ENCODE measurements at places on chromosomes 16 and 17. TPM values are rescaled to one million over a fixed set of nuclear protein-coding genes. Genes with fewer than 3 reads are reported as not detected.
A peak's percentile ranks its signal among the peaks of the same experiment; 100 is the strongest.

DNA sequence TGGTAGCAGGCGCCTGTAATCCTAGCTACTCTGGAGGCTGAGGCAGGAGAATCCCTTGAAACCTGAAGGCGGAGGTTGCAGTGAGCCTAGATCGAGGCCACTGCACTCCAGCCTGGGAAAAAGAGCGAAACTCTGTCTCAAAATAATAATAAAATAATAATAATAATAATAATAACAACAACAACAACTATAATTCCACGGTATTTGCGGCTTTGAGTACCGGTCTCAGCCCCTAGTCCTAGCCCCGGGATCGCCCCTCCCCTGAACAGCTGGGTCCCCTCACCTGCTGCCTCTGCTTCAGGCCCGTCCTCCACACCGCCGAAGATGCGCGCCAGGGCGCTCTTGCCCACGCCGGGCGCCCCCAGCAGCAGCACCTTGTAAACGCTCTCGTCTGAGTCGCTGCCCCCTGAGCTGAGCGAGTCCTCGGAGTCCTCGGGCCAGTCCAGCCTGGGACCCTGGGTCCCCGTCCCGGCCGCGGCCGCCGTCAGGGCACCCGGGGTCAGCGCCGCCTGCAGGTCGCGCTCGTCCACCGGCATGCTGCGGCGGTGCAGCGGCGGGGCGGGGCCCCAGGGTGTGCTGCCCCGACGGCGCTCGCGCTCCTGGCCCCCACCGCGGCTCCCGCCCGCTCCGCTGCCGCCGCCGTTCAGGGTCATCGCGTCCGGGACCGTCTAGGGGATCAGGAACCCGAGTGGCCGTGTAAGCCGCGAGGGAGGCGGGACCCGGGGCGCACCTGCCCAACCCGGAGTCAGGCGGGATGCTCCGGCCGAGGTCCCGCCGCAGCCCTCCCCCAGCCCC, 611 bp downstream of the RRAD start:
- H3K4me1 ChIP-seq, result peaks cover 7% of the 10 kb centered on the region
- H3K27ac ChIP-seq, result no peak overlapping the region
- H3K4me3 ChIP-seq, result no peak overlapping the region

DNA sequence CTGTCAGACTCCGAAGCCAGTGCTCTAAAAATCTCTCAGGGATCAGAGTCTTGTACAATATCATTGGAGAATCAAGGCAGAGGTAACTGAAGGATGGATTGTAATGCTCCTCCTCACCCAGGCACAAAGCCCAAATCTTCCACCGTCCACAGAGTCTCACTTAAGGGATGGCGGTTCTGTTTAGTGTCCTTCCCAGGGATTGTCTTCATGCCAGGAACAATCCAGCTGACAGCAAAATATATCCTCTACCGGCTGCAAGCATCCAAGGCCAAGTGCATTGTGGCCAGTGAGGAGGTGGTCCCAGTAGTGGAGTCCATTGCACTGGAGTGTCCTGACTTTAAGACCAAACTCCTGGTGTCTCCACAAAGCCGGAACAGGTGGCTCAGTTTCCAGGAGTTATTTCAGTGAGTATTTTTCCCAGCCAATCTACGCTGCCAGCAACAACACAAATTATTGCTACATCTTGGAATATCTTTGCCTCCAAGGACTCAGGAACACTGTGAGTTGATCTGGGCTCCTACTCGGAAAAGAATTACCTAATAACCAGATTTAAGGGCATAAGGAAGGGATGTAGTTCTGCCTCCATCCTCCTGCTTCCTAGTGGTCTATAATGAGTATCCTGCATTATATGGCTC, 13.9 kb upstream of the ACSM1 start:
- H3K4me3 ChIP-seq, result no peak overlapping the region
- DNase-seq, result no peak
- H3K4me1 ChIP-seq, result no peaks in the 10 kb centered on the region
- no peaks in the 10 kb centered on the region for H3K36me3 ChIP-seq
- no peaks in the 10 kb centered on the region for H3K27me3 ChIP-seq

GRCh38 chr16:83355570-83356218, 452.1 kb upstream of the HSBP1 start:
- H3K27me3 ChIP-seq, result no peaks in the 10 kb centered on the region
- H3K36me3 ChIP-seq, result no peaks in the 10 kb centered on the region
- H3K4me1 ChIP-seq, result no peaks in the 10 kb centered on the region
- no peak overlapping the region for H3K4me3 ChIP-seq
- no peak for DNase-seq

TP53TG3C gene
- not detected for total RNA-seq

DNA sequence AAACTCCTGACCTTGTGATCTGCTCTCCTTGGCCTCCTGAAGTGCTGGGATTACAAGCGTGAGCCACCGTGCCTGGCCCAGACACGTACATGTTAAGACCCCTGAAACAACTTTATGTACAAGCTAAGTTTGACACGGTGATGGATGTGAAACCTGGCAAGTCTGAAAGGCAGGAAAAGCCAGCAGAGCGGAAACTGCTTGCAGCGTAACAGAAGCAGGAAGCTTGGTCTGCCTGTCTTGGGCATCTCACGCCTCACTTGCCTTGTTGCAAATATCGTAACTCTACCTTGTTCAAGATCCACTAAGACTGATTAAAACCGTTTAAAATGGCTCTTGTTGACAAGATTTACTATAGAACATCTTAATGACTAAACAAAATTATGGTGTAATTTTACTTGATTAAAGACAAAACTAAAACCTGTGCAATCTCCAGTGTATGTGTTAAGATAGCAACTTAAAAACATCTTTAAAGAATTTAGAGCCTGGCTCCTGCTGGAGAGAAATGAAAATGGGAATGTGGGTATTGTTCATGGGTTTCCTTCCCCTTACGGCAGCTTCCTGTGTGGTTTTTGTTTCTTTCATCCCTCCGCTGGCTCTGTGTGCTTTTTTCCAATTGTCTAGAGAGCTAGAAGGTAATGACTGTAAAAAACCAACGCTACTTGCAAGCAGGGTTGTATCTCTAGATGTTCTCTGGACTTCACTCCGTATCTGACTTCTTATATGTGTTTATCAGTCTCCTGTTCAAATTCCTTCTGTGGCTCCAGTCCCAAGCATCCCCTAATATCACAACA, 477.6 kb downstream of the XYLT1 start:
- H3K27me3 ChIP-seq, result no peaks in the 10 kb centered on the region
- peaks cover 15% of the 10 kb centered on the region for H3K4me1 ChIP-seq
- no peak overlapping the region for H3K27ac ChIP-seq
- no peaks in the 10 kb centered on the region for H3K36me3 ChIP-seq
- peak overlapping the region; percentile 0 for H3K4me3 ChIP-seq
